ENCODE measurements at places on chromosomes 4 and X.

DNA sequence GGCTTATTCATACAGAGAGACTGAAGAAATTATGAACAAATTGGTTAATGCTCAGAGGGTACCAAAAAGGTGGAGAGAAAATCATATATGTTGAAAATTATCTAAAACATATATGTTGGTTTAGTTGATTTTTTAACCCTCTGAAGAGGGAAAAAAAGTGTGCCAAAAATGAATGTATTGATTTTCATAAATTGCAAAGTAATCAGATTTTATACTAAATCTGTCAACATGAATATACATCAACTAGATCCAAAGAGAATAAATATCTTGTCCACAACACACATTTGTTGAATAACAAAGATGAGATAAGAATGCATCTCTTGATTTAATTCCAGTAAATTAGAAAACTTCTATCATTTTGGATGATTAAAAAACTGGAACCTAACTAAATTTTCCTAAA lies 125.3 kb upstream of the TACR3 start:
- DNase-seq = no peak

DNA sequence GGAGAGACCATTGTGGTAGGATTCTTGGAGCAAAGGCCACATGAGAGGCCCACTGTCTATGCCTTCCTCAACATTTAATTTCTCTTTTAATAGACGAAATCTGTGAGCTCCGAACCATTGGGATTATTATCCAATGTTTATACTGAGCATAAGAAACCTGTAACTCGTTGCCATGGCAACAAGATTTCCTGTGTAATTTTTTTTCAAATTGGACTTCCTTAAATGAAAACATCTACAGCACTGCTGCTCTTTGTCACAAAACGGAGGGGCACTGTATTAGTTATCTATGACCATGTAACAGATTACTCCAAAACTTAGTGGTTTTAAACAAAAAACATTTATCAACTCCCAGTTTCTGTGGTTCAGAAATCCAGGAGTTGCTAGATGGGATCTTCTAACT lies 38.7 kb downstream of the PPP1R2C start:
- no peak for DNase-seq

DNA sequence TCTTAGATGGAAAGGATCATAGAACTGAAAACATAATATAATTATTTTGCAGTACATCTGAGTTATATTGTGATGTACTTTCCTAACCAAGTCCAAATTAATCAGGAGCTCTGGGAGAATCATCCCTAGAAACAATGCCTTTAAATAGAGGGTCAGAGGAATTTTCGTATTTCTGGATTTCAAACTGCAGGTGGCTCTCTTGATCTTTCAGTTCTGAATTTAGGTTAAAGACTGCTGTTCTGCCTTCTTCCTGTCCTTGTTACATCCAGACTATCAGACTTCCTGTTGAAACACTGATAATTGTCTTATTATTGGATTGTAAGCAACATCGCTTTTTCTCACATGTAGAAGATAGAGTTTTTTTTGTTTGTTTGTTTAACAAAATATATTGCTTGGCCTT lies 142.7 kb downstream of the RPA4 start:
- no peak for DNase-seq

DNA sequence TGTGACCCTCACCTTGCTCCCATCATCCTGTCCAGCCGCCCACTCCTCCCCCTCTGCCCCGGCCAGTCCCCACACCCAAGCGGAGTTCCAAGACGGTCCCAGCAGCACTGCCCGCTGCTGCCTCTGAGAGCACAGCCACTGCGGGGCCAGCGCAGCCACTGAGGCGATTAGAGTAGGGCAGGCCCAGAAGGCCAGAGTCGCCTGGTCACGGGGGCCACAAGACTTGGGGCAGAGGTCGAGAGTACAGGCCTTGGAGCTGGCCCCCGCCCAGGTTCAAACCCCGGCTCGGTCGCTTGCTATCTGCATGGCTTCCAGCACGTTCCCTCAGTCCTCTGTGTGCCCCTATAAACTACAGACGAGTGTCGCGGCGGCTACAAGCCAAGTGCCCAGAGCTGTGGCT lies 53.2 kb upstream of the ADRA2C start:
- no peak for DNase-seq

- DNase-seq = no peak
Observed at GRCh38 chr4:41169256-41169800, 45.0 kb downstream of the APBB2 start.

DNA sequence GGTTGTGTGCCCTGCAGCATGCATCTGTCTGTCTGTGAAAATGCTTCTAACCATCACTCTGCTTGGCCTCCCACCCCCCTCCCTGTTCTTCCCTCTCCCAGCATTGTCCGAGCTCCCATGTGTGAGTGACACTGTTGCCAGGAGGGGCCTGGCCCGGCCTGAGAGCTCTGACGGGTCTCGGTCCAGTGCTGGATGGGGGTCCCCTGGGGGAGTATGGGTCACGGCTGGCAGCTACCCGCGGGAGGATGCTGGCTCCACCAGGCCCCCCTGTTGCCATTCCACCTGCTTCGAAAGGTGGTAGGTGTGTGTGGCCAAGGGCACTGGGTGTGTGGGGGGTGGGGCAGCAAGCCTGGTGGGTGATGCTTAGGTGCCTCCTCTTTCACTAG lies 3.6 kb downstream of the NLGN3 start:
- no peak for DNase-seq

- DNase-seq = no peak
Observed at GRCh38 chr4:153204247-153204671, at the start of gene TRIM2. Gene TRIM2 (plus strand): TSS chr4:153204443. CDS start chr4:153204531, 88 bp downstream.
